ENCODE measurements at places on chromosomes 13 and 19.

GRCh38 chr19:35852029-35852780, at the start of gene NPHS1:
NPHS1 (minus strand) TSS chr19:35852504; CDS start chr19:35851837, 667 bp downstream.
- peak; percentile 11 for DNase-seq

- DNase-seq = no peak
These were observed 73.7 kb upstream of the IPO5 start for GRCh38 chr13:97879646-97880310.

- peak; percentile 23 for DNase-seq
These were observed 4.7 kb upstream of the GJB2 start for GRCh38 chr13:20197361-20197834.

DNA sequence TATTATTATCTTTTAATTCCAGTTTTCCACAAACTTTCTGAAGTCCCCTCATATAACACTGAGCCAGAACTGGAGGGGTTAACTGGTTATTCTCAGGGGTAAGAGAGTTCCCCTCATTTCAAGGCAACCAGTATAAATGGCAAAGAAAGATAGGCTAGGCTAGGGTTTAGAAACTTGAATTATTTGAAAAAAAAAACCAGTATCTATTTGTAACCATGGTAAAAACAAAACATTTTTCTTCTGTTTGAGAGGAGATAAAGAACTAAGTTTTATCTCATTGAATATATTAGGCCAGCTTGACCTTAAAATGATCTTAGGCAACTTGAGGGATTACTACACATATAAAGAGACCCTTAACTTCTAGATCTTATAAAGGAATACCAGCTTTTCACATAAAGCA, 19.6 kb downstream of the SUPT20H start:
- DNase-seq = no peak

DNA sequence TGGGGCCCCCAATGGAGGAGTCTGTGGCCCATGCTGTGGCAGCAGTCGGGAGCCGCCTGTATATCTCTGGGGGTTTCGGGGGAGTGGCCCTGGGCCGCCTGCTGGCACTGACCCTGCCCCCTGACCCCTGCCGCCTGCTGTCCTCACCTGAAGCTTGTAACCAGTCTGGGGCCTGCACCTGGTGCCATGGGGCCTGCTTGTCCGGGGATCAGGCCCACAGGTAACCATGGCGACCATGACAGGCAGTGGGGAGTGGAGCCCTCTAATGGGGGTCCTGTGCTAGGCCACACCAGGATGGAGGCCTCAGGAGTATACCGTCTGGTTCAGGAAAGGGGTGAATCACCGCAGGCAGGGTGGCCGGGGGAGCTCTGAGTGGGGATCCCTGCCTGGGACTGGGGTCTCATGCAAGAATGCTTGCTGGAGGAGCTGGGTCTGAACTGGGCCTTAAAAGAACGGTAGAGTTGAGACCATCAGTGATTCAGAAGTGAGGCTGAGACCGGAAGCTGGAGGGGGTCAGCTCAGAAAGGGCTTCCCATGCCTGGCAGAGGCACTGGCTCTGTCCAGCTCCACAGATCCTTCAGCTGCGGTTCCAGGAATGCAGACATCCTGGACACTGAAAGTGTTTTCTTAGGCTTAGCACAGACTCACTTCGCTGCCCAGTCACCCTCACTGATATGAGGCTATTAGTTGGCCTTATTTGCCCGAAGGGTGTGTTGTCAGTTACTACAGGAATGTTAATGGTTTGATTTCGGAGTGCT, 29.1 kb downstream of the CNFN start:
- DNase-seq = no peak

- DNase-seq = no peak
These were observed 40.5 kb upstream of the RCBTB2 start for GRCh38 chr13:48573213-48574007.

GRCh38 chr13:109654341-109655205, 131.8 kb downstream of the IRS2 start:
- DNase-seq = peak; percentile 13

DNA sequence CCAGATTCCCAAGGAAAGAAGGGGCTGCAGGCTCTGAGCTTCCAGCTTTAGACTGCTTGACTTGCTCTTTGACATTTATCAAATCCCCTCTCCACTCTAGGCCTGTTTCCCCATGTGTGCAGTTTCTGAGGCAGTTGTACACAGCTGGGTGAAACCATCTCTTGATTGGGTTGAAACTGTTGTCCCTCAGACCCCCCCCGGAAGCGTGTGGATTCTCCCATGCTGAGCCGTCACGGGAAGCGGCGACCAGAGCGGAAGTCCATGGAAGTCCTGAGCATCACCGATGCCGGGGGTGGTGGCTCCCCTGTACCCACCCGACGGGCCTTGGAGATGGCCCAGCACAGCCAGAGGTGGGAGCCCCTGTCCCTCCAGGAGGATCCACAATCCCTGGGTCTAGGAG, 19.7 kb downstream of the BRSK1 start:
- DNase-seq = no peak

DNA sequence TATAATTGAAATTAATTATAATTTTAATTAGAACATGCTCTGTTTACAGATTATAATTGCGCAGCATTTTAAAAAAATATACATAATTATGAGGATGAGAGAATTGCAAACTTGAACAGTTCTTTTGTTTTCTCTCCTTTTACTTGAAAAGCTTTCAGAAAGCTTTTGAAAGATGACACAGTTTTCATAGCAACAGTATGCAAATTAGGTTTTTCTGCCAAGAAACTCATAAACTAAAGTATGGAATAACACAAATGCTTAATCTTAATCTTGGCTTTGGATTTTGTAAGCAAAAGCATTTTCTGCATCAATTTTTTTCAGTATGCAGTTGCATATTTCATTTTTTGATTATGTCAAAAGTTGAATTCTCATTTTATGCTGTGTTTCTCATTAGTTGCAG, 32.8 kb upstream of the AKAP11 start:
- no peak for DNase-seq

DNA sequence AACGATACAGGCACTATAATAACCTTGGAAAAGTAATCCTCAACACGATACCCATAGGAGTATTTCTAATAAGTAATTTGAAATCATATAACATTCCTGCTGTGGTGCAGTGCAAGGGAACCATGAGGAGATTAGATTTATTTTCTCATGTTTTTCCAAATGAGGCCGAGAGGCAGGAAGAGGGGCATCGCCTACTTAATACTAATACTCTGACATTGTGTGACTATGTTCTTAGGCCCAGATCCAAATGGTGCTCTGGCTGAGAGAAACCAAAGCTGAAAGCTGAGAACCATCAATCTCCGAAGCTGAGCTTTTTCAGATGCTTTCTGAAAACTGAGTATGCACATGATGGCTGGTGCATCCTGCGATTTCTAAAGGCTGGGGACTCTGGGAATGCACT, 248.0 kb upstream of the MAB21L1 start:
- no peak for DNase-seq

GRCh38 chr19:16014923-16015804, 61.1 kb upstream of the TPM4 start:
- no peak for DNase-seq

DNA sequence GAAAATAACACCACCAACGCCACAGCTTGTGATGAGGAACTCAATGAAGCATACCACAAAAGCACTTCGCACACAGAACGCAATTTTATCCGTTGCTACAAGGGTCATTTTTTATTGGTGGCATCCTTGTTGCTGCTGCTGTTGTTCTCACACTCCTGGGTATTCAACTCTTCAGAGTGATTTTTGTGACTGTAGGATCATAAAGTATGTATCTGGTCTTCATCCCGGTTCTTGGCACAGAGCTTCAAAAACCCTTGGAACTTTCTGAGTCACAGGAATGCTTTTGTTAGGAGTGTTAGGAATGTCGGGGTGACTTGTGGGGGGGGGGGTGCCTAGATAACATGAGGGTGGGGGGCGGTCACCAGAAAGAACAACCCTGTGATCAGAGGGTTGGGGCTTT, 108.4 kb downstream of the ZNF557 start:
- DNase-seq = no peak

DNA sequence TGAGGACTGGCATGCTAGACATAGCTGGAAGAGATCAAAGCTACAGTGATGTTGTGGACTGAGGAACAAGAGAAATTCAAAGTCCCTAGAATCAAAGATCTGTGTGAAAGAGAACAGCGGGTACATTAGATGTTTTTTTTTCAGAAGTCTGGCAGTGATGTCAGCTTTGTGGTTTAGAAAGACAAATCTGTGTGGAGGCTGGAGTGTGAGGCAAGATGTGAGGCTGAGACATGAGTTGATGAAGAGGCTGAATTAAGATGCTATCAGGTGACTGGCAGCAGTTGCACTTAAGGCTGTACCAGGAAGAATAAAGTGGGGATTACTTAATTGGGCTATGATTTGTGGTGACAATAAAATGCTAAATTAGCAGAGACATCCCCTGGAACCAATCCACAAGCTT, 46.5 kb downstream of the DNAJC3 start:
- no peak for DNase-seq

DNA sequence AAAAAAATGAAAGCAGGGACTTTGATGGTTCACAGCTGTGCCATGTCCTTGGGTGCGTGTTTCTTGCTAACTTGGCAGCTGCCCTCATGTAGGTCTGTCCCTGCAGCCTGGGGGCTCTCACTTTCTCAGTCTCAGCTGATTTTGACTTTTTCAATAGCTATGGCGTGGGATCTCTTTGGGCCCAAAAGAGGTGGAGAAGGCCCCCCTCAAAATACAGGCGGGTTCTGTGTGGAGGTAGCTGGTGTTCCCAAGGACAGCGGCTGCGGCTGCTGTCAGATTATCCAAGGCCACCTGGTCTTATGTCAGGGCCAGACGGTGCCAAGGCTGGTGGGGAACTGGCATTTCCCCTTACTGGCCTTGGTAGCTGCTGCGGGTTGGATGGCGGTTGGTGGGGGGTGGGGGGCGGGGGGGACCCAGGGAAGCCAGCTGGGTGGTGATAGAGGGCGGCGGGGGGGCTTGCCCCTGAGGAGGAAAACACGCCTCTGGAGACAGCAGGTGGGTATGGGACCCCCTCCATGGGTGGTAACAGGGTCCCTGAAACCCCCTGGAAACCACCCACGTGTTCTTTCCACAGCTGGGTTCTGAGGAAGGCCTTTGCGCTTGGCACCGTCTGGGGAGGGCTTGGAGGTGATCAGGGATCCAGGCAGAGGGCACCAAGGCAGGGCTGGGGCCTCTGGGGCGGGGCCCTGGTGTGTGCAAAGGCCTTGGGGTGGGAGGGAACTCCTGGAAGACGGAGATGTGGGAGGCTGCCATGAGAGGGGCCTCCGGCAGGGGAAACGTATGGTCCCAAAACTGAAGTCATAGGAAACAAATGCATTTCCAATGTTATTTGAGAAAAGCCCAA, 4.1 kb downstream of the TIMM13 start:
- peak; percentile 45 for DNase-seq

DNA sequence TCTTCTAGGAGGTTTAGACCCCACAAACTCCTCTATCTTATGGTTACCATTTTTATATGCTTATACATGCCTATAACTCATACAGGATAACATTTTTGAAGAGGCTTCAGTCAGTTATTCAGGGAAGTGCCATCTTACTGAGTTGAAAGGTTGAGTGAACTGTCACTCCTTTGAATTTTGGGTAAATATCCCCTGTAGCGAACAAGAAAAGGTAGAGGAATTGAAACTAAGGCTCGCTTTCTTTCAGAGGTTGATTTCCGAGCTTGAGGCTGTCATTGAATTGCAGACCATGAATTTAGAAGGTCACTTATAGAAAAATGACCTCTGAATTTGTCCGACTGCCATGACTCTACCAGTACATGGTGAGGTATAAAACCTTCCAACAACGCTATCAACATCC, 35.1 kb downstream of the MICU2 start:
- no peak for DNase-seq

GRCh38 chr13:40622761-40623160, 43.7 kb downstream of the FOXO1 start:
- no peak for DNase-seq

DNA sequence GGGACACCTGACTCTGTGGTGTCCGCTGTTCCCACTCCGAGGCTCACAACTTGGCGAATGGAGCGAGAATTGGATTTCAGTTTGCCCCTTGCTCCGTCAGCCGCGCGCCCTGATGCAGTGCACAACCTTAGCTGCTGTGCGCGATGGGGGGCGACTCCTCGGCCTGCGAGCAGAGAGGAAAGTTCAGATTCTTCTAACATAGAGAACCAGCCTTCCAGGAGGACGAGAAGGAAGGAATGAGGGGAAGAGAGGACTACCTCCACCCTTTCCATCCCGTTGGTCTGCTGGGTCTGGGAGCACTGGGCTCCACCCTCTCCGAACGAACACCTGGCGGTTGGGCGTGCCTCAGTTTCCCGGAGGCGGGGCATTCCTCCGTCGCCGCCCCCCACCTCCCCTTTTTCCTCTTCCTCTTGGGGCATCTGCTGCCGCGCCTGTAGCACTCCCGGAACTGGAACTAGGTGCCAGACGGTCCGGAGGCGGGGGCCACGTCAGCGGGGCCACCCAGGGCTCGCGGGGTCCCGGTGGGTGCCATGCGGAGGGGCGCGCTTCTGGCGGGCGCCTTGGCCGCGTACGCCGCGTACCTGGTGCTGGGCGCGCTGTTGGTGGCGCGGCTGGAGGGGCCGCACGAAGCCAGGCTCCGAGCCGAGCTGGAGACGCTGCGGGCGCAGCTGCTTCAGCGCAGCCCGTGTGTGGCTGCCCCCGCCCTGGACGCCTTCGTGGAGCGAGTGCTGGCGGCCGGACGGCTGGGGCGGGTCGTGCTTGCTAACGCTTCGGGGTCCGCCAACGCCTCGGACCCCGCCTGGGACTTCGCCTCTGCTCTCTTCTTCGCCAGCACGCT, at the start of gene KCNK6:
Gene KCNK6, plus strand, starts transcription at position 425 of the 838 bp plus-strand sequence. Its CDS starts 106 bp downstream, at position 531.
- DNase-seq = no peak

GRCh38 chr13:42486711-42487198, 87.2 kb upstream of the TNFSF11 start:
- DNase-seq = no peak

- DNase-seq = no peak
These were observed 55.4 kb downstream of the SACS start for GRCh38 chr13:23377983-23378632.

- DNase-seq = no peak
These were observed 1258.6 kb downstream of the PCDH9 start for GRCh38 chr13:65971541-65971940.

GRCh38 chr19:55041627-55042343, 3.7 kb upstream of the GP6 start:
- DNase-seq = no peak

DNA sequence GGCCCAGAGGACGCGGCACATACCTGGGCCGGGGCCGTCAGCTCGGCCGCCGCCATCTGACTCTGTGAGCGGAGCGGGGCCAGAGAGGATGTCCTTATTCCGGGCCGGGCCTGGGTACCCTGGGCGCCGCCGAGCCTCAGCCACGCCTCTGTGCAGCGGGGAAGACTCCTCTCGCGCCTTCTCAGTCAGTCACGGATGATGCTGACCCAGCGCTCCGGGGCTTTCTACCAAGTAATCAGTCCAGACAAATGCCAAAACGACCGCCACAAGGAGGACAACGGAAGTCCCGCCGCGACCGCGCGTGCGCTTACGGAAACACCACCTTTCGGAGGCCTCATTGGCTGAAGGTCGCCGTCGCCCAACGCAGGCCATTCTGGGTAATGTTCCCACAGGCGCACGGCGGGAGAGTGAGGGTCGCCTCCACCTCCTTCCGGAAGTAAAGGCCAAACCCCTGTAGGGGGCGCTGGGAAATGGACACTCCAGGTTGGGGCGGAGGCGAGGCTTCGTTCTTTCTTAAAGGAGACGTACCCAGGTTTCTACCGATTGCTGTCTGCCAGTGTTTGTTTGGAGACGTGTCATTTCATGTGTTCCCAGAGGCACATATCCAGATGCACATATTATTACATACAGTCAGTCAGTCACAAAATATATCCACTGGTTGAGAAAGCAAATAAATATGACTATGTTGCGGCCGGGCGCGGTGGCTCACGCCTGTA, at the start of gene ZNF256:
Gene ZNF256, minus strand, starts transcription at position 288 of the 716 bp plus-strand sequence. Its CDS starts 232 bp downstream, at position 56.
- DNase-seq = peak; percentile 92

GRCh38 chr13:38674208-38674607, 12.7 kb upstream of the FREM2 start:
- DNase-seq = no peak

Measured in NCI-H1694 treated with DMSO at 0.1 percent for 48 hours (cell line).